ENCODE measurements at places on chromosomes 5 and 9.

DNA sequence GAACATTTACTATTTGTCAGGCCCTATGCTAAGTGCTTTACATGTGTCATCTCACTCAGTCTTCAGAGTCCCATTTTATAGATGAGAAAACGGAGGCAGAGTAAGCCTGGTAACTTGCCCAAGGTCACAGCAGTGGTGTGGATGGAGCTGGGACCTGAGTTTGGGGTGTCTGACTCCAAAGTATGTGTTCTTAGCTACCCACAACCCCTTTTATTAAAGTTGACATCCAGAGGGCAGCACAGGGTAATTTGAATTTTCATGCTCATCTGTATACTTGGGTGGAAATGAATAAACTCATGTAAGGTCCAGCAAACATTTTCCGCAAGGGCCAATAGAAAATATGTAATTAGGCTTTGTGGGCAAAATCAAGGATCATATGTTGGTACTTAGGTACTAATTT, 93.4 kb upstream of the SLC25A48 start:
- no peak for DNase-seq

GRCh38 chr5:2761921-2762488, 10.5 kb upstream of the IRX2 start:
- peak; percentile 24 for DNase-seq

GRCh38 chr5:145294331-145294730, 540.8 kb downstream of the PRELID2 start:
- DNase-seq: no peak

- no peak for DNase-seq
Observed at GRCh38 chr9:4567601-4568000, 77.3 kb downstream of the SLC1A1 start.

- DNase-seq: no peak
Observed at GRCh38 chr9:117783828-117784227, 79.6 kb downstream of the TLR4 start.

GRCh38 chr9:77912895-77913693, 118.5 kb downstream of the GNAQ start:
- DNase-seq: peak; percentile 50

DNA sequence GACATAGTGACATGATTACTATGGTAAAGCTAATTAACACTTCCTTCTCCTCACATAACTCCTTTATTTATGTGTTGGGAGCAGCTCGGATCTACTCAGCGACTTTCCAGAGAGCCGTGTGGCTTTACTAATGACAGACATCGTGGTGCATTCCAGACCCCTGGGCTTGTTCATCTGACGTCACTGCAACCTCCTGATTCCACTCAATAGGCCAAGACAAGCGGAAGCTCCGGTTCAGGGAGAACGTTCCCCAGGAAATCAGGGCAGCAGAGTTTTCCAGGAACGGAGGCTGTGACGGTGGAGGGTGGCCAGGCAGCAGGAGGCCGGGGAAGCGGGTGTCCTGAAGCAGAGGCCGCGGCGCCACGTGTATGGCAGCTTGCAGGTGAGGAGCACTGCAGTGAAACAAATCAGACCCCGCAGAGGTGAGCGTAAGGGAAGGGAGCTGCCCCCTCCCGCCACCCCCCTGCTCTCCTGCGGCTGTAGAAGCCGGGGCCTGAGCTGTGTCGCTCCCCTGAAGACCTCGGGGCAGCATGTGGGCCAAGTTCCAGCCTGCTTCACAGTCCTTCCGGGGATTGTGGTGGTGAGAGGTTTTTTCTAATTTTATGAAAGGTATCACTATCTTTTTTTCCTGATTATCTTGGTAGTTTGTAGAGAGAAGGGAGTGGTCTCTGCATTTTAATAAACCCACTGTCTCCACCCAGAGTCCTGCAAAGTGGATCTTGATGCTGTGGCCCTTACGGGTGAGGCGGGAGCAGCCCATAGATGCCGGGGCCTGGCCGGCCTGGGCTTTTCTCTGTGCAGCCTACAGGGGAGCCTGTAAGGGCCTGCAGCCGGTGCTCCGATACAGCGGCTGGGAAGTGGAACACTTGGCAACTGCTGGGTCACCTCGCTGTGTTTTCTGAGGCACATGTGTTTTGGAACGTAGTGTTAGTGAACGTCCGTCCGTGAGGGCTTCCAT, 220.4 kb upstream of the IRX4 start:
- DNase-seq: no peak

Measured in fibroblast of skin of right biceps (primary cell).